Chondrocyte (in vitro differentiated cells): ENCODE measurements at places on chromosomes 5 and 9. TPM values are rescaled to one million over a fixed set of nuclear protein-coding genes. Genes with fewer than 3 reads are reported as not detected.
A peak's percentile ranks its signal among the peaks of the same experiment; 100 is the strongest.

C1QTNF3 gene
- 1.5 to 2.6 TPM (median 2.1 TPM) in 3 replicates for total RNA-seq

GRCh38 chr5:106140101-106140500 is 1530.6 kb downstream of the EFNA5 start:
- DNase-seq = no peak

ELOVL7 gene
- 0.22 to 0.40 TPM (median 0.28 TPM) in 3 replicates for total RNA-seq

IL3 gene
- total RNA-seq = not detected in 3 replicates

GRCh38 chr5:68024426-68024825 is 191.1 kb upstream of the PIK3R1 start:
- DNase-seq = no peak

DNA sequence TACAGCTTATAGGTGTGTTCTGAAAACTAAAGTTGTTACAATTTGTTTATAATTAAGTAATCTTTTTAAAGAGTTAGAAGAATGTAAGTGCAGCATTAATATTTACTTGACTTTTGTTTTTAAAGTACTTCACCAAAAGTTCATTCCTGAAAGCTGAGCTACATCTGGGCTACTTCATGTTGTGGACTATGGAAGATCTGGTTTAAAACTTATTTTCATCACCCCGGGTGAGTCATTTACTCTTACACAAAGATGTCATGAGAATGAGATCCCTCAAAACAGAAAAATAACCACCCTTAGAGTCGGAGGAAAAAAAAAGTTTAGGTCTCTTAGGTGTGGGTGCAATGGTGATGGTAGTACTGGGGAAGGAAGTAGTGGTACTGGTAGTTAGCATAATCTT is 5.1 kb downstream of the POU5F2 start:
- DNase-seq = no peak

SPINK4 gene
- total RNA-seq = not detected in 3 replicates

DNA sequence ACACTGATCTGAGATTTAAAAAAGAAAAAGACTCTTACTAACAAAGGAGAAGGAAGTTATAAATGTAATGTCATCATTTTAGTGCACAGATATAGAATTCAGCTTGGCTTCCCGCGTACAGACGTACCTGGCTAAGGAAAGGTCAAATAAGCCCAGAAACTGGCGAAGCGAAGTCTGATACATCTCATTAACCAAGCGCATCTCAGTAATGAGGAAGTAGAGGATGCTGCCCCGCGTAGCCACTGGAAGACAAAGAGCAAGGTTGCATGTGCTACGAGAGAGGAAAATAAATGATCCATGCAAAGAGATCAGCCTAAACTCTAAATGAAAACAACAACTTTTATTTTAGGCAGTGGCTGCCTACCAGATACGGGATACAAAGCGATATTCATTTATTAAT is 208.8 kb downstream of the DNAH5 start:
- DNase-seq = no peak

MYMK gene
- total RNA-seq = not detected in 3 replicates

DNA sequence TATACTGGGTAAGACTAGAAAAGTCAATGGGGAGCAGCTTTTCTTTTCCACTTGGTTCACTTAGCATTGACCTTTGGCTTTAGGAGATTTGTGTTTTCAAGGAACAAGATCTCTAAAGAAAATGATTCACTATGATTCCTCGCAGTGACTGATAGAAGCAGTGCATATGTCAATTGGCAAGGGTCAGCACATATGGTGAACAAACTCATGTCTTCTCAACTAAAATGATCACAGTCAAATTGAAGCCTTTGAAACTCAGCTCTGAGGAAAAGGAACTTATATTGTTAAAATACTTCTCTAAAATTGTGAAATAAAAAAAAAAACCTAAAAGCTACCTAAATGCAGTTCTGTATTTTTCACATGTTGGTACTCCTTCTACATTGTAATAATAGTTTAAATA is 43.2 kb upstream of the IL7R start:
- DNase-seq = no peak

DNA sequence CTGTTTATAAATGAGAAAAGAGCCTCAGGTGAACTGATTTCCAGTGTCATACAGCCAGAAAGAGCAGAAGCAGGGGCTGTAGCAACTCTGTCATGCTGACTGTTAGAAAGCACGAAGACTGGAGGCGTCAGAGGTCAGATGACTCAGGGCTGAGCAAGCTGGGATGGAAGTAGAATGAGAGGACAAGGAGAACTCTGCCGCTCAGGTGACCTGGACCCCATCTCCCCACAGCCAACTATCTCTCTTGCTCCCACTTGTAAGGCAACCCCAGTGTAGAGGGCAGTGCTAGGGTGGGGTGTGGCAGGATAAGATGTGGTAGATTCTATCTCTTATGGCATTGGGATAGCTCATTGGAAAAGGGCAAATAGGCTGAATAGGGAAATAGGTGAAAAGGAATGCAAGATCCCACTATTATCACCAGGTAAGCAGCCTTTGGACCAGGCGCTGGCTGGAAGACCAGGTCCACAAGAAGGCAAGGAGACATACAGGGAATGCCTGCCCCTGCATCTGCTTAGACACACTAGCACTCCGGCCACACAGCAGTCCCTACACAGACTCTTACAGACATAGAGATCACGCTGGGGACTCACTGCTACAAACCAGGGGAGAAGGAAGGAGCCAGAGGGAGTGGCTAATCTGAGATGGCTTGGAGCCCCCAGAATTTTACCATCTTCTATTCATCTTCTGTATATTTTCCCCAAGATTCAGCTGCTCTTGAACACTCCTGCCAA is 21.2 kb upstream of the LOX start:
- DNase-seq = no peak

PRR16 gene
- 10.7 to 38.1 TPM (median 10.7 TPM) in 3 replicates for total RNA-seq

SPATA31C1 gene
- not detected in 3 replicates for total RNA-seq

DNA sequence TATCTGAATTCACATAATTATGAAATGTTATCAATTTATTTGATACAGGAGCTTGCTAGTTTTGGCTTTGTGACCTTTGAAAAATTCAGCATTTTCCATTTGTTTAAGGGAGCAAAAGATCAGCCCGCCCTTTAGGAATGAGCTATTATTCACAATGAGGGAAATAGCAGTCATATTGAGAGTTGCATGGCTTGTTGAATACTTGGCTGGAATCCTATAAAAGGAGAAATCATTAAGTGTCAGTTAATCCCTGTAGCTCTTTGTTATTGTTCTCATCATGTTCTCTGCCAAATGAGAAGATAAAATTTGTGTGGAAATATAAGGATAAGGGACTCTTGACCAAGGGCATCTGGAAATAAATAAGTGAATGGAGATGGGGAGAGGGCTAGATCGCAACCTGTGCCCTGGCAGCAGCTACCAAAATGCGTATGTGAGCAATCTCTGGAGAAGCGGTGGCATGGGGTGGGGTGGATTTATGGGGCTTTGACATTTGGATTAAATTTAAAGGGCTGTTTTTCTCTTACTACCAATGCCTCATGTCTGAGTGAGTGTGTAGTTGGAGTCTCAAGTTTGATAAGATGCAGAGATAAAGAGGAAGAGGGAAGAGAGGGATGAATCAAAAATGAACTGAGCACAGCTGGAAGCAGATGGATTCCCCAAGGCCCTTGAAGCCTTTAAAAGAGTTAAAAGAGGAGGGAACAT is 237.6 kb downstream of the NNT start:
- no peak for DNase-seq

- no peak for DNase-seq
Observed at GRCh38 chr9:72614067-72614466, 92.7 kb downstream of the TMC1 start.

- no peak for DNase-seq
Observed at GRCh38 chr5:2293906-2294305, 411.2 kb upstream of the IRX4 start.

DNA sequence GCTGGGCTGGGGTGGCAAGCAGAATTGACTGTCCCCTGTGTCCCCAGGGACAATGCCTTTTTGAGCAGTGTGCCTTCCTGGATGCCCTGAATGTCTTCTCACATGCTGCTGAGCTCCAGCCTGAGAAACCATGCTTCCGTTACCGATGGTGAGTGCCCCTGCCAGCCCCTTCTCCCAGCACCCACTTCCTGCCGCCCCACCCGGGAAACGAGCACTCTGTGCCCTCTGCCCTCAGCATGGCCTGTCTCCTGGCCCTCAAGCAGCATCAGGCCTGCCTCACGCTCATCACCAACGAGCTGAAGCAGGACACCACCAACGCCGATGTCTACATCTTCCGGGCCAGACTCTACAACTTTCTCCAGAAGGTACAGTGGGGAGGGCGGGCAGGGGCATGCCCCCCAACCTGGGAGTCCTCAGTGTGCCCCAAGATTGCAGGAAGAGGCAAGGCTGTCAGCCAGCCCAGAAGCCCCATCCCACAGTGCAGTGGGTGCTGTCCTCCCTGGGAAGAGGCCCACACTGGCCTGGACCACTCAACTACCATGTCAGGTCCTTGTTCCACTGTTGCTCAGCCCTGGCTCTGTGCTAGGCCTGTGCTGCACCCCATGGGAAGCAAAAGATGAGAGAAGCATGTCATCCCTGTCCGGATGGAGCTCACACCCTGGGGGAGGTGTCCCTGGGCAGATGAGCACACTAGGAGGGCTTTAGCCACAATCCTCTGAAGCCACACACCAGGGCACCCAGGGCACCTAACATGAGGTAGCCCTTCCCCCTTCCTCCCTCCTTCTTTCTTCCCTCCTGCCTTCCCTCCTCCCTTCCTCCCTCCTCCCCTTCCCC is 4.4 kb downstream of the TTC16 start:
- no peak for DNase-seq

DNA sequence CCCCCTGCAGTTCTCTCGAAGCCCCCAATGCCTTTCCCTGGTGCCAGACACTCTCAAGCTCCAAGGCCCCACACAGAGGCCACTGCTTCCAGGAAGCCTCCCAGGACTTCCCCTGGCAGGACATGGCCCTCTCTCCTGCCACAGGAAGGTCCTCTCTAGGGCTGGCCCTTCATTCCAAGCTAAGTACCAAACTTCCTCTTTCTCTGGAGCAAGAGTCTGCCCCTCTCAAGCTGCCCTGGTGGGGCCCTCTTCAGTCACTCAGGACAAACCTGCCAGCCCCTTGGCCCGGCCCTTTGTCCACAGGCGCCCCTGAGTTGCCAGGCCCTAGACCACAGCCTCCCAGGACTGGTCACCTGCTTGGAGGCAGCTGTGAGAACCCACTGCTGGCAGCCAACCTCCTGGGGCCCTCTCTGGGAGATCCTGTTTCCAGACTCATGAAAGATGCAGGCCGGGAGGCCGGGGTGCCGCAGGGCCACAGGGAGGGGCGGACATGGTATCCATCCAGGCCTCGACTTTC is 6.6 kb downstream of the NINJ1 start:
- peak; percentile 79 for DNase-seq

- no peak for DNase-seq
Observed at GRCh38 chr5:144179226-144179625, 8.6 kb downstream of the KCTD16 start.

GRCh38 chr9:131627648-131628458 is 82.5 kb downstream of the PRRT1B start:
- no peak for DNase-seq

DNA sequence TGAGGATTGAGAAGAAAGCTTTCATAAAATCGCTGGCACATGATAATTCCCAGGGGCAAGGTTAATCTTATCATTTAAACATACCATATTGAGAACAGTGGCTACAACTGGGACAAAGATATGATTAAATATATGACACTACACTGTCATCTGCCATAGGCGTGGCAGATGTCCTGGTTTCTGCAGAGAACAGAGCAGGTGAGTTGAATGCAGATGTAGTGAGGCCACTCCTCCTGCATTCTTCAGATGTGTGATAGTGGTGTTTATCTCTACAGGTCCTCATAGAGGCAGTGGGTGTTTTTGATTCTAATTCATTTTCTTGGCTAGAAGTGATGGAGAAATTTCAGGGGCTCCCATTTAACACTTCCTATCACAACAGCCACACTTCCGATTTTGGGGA is 237.0 kb upstream of the CDH9 start:
- no peak for DNase-seq

NNT gene
- total RNA-seq = 106 to 120 TPM (median 114 TPM) in 3 replicates

- no peak for DNase-seq
Observed at GRCh38 chr5:132294728-132295504, 722 bp downstream of the SLC22A4 start.

DNA sequence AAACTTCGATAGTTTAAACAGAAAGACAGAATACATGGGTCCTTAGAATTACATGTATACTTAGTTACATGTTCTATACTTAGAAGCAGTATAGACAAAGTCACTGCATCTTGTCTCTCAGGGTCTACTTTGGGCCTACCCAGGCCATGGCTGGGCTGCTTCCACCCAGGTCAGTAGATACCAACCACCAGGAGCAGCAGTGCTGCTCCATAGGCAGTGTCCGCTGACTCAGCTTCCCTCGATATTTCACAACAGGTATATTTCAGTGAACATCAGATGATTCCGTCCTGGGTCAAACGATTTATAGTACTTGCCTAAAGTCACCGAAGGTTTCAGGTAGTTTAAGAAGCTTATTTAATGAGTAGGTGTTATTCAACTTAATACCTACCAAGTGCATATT is 18.0 kb downstream of the IARS1 start:
- no peak for DNase-seq

DNA sequence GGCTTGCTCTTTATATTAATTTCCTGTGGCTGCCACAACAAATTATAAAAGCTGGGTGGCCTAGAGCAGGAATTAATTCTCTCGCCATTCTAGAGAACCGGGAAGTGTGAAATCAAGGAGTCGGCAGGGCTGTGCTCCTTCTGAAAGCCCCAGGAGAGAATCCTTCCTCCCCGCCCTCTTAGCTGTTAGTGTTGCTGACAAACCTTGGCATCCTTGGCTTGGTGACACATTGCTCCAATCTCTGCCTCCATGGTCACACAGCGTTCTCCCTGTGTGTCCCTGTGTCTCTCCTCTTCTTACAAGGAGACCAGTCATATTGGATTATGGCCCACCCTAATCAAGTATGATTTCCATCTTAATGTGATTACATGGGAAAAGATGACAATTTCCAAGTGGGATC is 55.9 kb upstream of the NEURL1B start:
- DNase-seq = no peak

GRCh38 chr9:15469406-15469805 is 41.4 kb downstream of the PSIP1 start:
- DNase-seq = no peak

SLC6A18 gene
- not detected in 3 replicates for total RNA-seq

- no peak for DNase-seq
Observed at GRCh38 chr5:119129770-119130169, 58.9 kb downstream of the DMXL1 start.

IFNA2 gene
- total RNA-seq = not detected in 3 replicates
